D721Med (cell line): ENCODE measurements at places on chromosomes 4 and X.

DNA sequence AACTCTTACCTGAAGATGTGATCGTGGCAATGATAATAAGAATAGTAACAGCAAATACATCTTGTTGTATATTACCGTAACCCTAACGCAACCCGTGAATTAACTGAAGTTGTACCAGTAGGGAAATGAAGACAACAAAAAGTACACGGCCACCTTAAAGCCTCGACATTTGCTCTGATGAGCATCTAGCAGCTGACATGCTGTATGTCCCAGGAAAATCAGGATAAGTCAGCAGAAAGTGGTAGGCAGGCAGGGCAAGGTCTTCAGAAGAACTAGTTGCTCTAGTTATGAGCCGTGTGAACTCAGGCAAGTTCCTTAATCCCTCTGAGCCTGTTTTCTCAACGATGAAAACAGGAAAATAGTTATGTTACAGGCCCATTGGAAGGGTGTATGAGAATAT, 7.7 kb upstream of the ASB5 start:
- no peak for DNase-seq

GRCh38 chrX:70508296-70508911, 63.8 kb downstream of the DLG3 start:
- no peak for DNase-seq

DNA sequence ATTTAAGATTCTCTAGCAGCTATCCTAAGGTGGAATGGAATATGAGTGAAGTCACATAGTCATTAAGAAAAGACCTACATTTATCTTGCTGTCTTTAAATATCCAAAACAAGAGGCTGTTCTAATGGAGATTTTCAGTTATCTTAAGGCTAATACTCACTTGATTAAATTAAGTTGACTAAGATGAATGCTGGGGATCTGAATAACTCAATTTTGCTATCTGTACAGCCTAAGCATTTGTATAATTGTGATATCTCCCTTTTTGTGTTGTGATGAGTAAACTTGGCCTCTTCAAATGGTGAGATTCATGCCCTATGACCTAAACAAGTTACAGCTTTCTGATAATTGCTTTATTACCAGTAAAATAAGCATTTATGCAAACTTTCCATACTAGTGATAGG, 13.6 kb upstream of the GUCY1A1 start:
- DNase-seq, result no peak

- no peak for DNase-seq
Observed at GRCh38 chr4:90118527-90119195, 8.5 kb upstream of the CCSER1 start.

DNA sequence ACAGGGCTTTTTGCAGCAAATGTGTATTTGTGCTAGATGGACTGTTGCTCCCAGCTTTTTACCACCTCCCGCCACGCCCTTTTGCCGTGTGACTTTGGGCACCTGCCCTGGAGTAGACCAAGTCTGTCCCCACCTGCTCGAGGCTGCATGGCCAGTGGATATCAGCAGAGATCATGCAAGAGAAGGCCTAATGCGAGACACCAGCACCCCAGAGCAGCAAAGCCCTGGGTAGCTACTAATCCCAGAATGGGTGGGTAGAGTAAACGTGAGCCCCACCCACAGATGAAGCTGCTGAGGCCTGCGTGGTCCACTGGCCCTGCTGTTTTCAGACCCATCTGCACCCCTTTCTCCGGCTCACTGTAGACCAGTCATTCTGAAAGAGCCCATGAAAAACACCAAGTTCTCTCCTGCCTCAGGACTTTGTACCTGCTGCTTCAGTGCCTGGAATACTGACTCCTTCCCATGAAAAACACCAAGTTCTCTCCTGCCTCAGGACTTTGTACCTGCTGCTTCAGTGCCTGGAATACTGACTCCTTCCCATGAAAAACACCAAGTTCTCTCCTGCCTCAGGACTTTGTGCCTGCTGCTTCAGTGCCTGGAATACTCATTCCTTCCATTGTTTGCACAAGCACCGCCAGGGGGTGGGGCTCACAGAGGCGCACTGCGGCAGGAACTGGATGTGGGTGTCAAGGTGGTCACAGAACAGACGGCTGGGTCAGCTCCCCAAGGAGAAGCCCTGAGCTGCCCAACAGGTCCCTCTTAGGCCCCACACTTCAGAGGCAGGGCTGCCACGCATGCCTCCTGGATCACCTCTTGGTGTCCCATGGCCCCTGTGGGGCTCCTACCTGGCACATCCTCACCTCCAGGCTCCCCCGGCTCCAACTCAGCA, 5.1 kb upstream of the TNIP2 start:
- DNase-seq, result no peak

DNA sequence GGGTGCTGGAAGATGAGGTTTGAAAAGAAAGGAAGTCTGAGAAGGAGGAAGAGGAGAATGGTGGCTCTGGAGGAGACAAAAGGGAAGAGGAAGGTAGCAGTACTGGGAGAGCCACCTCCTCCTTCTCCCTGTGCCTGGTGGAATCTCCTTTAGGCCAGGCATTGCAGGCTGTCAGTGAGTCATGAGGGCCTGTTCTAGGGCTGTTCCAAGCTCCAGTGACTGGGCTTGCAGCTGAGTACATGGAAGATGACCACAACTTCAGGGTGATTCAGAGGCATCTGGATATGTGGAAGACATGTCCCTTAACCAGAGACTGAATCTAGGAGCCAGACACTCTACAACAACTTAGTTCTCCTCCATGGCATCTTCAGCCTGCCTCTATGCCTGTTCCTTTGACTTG, 107.8 kb downstream of the EFNB1 start:
- DNase-seq, result no peak

DNA sequence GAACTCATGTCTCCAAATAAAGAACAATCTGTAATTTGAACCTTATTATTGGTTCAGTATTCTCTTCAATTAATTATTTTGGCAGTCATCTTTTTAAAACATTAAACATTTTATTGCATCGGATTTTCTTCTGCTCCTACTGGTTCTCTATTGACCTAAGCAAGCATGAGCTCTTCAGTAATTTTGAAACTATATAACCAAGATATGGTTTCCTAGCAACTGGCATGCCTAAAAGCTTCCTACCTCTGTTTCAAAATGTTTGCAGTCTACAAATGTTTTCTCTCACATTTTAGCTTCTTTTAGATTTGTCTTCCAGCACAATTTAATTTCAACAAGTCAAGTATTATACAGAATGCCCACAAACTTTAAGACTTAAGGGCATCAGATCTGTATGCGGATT, 371.3 kb downstream of the GPM6A start:
- no peak for DNase-seq

- no peak for DNase-seq
Observed at GRCh38 chr4:62077406-62077805, 877.3 kb downstream of the ADGRL3 start.

DNA sequence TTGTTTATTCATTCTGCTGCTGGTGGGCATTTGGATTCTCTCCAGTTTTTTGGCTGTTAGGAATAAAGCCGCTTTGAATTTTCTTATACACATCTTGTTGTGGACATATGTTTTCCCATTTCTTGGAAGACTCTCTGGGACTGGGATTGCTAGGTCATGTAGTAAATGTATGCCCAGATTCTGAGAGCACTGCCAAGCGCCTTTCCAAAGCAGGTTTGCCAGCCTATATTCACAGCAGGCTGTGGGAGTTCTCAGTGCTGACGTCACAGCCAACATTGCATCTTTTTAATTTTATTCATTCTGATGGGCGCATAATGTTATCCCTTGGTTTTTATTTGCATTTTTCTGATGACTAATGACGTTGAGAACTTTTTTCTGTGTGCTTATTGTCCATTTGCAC, 24.1 kb downstream of the TMEM271 start:
- DNase-seq, result no peak

DNA sequence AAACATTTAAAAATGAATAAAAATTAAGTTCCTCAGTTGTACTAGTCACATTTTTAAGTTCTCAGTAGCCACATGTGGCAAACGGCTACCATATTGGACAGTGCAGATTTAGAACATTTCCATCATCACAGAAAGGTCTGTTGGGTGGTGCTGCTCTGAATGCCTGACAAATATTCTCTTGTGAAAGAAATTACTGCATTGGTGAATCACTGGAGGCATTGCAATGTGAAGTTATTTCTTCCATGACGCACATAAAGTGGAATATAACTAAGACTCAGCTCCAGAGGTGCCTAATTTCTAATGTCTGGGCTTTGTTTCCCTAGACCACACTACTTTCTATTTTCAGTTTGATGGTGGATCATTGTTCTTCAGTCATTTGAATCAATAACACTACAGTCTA, 44.9 kb downstream of the CLNK start:
- DNase-seq, result no peak

DNA sequence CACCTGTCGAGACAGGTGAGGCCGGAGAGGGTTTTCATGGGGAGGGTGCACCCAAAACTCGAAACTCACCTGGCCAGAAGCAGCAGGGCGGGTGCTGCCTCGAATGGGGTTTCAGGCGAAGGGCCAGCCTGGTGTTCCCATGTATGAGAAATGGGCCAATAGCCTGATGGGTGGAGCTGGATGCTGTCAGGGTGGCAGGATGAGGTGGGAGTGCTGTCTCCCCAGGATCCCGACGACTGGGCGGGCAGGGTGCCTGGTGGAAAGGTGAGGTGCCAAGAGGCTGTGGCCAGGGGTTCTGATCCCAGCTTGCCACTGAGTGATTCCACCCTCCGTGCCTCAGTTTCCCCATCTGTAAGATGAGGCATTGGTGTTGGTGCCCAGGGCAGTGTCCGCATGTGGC, 16.8 kb upstream of the SH3TC1 start:
- DNase-seq, result no peak

DNA sequence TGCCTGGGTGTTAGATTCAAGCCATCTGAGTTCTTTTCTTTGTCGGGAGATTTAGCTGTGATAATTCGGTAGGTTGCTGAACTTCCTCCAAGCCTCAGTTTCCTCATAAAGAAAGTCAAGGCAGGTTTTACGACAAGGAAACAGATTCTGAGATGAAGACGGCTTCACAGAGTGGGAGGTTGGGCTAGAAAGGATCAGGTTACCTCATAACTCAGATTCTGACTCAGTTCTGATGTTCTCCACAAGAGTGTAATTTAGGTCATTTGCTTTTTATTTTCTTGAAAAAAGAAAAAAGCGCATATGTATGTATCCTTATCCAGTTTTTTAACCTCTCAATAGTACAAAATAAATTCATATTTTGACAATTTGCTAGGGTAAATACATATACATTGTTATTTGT, 47.2 kb upstream of the ELOVL6 start:
- DNase-seq, result no peak

DNA sequence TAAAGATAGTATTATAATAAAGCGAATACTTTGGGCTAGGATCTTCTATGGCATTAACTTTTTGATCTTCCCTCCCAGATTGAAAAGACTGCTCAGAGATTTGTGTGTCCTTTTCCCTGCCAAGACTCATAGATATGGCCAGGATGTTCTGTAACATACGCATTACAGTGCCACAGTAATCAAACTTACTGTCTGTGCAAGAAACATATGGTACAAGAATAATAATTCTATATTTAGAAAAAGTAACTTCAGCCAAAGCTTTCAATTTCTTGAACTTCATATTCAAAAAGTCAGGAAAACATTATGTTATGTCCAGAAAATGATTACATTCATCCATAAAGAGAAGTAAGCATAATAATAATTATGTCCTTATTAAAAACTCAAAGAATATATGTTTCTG, 100.9 kb upstream of the GUCY1A1 start:
- DNase-seq, result no peak

DNA sequence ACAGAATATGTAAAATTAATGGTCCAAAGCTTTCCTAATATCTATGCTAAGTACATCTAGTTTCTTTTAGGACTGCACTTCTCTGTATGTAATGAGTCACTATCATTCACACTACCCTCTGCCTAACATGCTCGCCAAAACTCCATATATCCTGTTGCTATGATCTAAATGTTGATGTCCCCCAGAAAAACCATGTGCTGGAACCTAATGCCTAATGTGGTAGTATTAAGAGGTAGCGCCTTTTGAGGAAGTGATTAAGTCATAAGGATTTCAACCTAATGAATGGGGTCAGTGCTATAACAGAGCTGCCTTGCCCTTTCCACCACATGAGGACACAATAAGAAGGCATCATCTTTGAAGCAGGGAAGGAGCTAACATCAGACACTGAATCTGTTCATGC, 34.9 kb upstream of the NFKB1 start:
- DNase-seq, result no peak

GRCh38 chr4:183392377-183392776, 52.1 kb upstream of the CDKN2AIP start:
- no peak for DNase-seq

- no peak for DNase-seq
Observed at GRCh38 chr4:7768736-7769135, 170.9 kb downstream of the AFAP1 start.

- no peak for DNase-seq
Observed at GRCh38 chr4:151472711-151473110, 63.7 kb downstream of the FHIP1A start.

GRCh38 chr4:110058677-110059076, 139.7 kb downstream of the ELOVL6 start:
- DNase-seq, result no peak

- DNase-seq, result no peak
Observed at GRCh38 chrX:27767387-27767786, 40.4 kb upstream of the MAGEB10 start.

DNA sequence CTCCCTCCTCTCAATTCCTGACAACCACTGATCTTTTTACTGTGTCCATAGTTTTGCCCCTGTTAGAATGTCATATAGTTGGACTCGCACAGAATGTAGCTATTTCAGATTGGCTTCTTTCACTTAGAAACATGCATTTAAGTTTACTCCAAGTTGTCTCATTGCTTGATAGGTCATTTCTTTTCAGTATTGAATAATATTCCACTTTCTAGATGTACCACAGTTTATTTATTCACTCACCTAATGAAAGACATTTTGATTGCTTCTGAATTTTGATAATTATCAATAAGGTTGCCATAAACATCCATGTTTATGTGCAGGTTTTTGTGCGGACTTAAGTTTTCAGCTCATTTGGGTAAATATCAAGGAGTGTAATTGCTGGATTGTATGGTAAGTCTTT, 38.5 kb downstream of the SLC9B1 start:
- no peak for DNase-seq

DNA sequence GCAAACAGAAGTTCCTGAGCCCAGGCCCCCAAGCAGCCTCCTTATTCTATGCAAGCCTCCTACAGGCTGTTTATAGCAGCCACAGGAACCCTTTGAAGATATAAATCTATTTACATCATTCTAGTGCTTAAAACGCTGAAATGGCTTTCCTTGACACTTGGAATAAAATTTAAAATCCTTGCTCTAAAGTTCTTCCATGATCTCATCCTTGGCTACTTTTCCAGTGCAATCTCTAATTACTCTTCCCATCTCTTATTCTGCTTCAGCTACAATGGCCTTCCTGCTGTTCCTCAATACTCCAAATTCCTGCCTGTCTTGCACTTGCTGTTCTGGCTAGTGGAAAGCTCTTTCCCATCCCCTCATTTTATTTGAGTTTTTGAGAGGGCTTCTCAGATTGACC, 634.2 kb upstream of the NR3C2 start:
- no peak for DNase-seq
